ENCODE measurements at places on chromosomes 1 and 21.

DNA sequence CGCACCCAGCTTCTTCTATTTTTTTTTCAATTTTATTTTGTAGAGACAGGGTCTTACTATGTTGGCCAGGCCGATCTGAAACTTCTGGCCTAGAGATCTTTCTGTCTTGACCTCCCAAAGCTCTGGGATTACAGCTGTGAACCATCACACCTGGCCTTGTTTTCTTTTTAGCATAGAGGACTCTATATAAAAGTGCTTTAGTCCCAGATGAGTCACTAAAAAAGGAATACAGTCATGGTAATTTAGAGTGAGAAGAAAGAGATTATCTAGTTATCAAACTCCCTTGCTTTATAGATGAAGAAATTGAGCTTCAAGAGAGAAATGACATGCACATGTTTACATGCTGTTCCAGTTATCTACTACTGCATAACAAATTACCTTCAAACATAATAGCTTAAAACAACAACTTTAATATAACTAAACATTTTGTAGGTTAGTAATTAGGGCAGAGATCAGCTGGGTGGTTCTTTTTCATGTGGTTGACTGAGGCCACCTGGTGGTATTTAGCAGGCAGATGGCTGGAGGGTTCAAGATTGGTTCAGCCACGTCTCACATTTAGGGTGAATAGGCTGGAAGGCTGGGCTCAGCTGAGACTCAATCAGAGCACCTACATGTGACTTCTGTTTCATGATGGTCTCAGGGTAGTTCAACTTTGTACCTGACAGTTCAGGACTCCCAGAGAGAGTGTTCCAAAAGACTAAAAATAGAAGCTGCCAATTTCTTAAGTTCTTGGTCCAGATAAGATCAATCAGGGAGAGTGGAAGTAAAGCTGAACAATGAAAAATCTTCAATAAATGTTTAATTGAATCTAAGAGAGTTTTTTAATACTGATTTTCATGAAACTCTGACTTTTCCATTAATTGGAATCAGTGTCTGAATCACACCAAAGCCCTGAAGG lies 16.9 kb upstream of the MTF2 start:
- peak; percentile 11 for DNase-seq

GRCh38 chr1:59641836-59642235 lies 172.9 kb upstream of the HOOK1 start:
- no peak for DNase-seq

DNA sequence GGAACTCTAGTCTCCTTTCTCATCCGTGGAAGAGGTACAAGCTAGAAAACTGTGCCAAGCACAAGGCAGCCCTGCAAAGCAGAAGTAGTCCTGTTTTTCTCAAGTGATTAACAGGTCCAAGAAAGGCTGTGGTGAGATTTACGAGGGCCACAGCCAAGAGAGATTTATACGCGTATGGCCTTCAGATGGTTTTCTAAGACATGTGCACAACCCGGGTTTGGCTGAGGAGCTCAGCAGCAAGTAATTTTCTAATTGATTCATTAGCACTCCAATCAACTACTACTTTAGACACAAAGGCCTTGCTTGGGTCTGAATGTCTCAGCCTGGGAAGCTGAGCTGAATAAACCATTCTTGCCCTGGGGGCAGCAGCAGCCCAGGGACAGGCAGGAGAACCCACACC lies 55.8 kb downstream of the SSBP3 start:
- no peak for DNase-seq

DNA sequence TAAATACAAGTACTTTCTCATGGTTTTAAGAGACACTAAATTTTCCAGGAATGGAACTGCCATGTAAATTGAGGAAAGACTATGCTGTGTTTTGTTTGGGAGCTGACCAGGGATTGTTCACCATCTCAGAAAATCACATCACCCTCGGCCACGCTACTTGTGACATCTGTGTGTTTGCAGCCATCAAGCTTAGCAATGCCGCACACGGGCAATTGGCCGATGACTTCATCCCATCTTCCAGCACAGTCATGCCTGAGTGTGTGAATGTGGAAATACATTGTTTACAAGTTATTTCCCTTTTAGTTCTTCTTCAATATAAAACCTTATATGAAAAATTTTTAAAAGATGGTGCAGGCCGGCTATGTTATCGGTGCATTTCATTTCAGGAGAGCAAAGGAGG lies 121.6 kb downstream of the GLIS1 start:
- DNase-seq, result no peak

Data from GDM1 (cell line).